ENCODE measurements at places on chromosomes 11 and 22.

DNA sequence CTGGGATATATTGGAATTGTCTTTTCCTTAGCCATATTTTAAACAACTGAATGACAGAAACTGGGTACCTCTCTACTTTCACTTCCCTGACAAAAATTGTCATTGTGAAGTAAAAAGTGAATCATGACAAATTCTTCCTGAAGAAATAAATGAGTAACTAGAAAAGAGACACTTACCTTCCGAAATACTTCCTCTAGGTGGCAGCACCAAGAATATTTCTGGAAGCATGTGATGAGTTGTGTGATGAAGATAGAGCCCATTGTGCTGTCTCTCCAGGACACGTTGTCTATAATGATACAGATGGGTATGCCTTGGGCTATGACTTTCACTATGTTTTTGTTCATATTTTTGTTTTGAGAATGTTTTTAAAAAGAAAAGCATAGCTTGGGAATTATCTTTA, 21.5 kb downstream of the CASP4 start:
- DNase-seq: peak; percentile 57

- DNase-seq: no peak
Observed at GRCh38 chr22:47344414-47344813, 582.0 kb downstream of the TBC1D22A start.

GRCh38 chr11:102292933-102293332, 24.4 kb upstream of the BIRC3 start:
- no peak for DNase-seq

DNA sequence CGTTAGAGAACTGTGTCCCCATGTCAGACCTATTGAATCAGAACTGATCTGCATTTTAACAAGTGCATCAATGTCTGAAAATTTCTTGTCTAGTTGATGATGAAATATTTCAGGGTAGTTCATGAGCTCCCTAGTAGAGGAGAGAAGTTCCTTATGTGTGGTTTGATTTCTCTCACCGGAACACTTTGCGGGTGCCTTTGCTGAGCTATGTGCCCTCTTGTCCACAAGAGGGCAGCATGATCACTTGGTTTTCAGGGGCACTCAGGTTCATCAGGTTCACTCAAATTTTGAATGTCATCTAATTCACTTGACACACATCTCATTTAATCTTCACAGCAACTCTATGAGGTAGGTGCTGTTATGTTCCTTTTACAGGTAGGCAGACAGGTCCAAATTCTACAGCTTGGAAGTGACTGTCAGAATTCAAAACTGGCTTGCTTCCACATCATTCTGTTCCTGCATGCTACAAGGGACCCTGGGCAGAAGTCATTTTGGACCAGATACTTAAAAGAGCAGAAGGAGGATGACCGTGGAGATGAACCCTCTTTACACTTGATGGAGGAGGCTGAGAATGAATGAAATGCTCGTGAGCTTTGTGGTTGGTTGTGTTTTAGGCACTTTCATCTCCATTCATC, 55.6 kb downstream of the P4HA3 start:
- DNase-seq: peak; percentile 14

DNA sequence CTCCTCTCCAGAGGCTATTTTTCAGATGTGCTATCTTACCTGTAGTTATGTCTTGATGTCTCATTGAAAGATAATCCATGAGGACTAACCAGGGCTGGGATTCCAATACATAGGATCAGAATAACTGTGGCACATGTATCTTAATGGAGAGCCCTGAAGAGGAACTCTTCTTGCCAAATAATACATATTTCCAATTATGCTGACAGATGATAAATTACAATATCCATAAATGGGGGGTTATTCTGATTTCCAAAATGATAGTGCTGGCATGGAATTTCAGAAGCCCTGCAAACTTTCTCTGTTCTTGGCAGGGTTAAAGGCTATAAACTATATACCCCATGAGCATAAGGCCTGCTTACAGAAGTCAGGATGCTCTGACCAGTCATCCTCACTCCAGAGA, 154.2 kb downstream of the ATG16L2 start:
- no peak for DNase-seq

- no peak for DNase-seq
Observed at GRCh38 chr11:73632996-73633395, 13.4 kb upstream of the PLEKHB1 start.

DNA sequence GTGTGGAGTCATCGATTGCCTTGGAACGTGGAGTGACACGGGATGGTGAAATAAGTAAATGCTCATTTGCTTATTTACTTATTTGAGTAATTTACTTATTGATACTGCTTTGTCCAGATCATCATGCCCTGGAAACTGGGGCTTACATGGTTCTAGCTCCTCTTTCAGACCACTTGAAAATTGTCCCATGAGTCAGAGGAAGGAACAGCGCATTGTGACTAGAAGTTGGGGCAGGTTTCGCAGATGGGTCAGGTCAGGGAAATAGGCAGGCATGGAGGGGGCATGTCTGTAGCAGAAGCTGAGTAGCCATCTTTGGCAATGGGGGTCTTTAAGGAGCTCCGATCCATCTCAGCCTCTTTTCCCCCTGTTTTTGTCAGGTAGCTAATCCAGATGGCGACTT, 104.2 kb upstream of the SORL1-AS1 start:
- no peak for DNase-seq

GRCh38 chr11:59266491-59266890, 53.8 kb upstream of the MPEG1 start:
- no peak for DNase-seq

- DNase-seq: no peak
Observed at GRCh38 chr11:75277991-75278790, 37.6 kb downstream of the TPBGL start.

DNA sequence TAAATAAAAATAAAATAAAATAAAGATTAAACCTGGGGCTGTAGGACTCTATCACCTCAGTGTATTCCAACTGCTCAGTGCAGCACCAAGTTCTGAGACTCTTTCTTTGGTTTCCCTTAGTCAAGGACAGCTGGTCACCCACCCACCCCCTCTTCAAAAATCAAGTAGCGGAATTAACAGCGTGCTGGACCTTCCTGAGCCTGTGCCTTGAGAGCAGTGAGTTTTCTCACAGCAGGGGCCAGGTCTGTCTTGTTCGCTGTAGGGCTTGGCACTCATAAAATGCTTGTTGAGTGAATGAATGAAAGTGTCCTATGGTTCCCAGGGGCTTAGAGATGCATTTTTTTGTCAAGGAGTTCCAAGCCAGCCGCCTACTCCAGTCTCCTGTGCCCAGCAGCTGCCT, 2.9 kb upstream of the ALX4 start:
- no peak for DNase-seq

DNA sequence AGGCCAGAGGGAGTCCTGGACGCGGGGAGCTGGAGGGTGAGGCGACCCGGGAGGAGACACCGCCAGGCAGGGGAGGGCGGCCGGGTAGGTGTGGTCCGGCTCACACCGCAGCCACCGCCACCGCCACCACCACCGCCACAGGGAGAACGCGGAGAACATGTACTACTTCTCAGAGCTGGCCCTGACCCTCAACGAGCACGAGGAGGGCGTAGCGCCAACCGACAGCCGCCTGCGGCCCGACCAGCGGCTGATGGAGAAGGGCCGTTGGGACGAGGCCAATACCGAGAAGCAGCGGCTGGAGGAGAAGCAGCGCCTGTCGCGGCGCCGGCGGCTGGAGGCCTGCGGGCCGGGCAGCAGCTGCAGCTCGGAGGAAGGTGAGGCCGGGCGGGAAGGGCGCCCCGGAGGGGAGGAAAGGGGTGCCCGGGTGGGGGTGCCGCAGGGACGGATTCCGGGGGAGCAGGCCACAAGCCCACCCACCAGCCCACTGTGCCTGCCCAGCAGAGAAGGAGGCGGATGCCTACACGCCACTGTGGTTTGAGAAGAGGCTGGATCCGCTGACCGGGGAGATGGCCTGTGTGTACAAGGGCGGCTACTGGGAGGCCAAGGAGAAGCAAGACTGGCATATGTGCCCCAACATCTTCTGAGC, 62.8 kb downstream of the MORC2 start:
- DNase-seq: no peak

- no peak for DNase-seq
Observed at GRCh38 chr11:127492029-127492428, 491.5 kb upstream of the KIRREL3 start.

- no peak for DNase-seq
Observed at GRCh38 chr11:66864924-66865697, 8.2 kb downstream of the LRFN4 start.

- DNase-seq: no peak
Observed at GRCh38 chr11:75717608-75718418, at the start of gene MOGAT2. Gene MOGAT2, plus strand, starts transcription at chr11:75717838. Its CDS starts 51 bp downstream, at chr11:75717889.

DNA sequence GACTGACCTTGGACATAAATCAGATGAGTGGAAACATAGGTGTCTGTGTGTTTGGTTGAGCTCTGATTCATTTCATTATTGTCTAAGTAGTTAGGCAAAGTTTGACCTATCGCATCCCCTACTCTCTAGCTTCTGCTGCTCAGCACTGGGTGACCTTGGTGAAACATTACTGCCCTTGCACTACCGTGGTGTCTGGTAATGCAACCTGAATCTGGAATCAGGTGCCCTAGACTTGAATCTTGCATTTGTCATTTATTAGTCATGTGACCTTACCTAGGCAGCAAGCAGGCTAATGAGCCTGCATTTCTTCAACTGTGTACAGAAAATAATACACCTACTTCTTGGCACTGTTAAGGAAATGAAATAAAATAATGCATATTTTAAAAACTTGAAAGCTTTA, 242.3 kb upstream of the BLID start:
- no peak for DNase-seq
